Uterine smooth muscle cell (primary cell): ENCODE measurements at places on chromosomes 3 and 15. TPM values are rescaled to one million over a fixed set of nuclear protein-coding genes. Genes with fewer than 3 reads are reported as not detected.

The TUSC7 gene
- total RNA-seq = not detected in 2 replicates

The FBXO40 gene
- total RNA-seq = under 0.01 TPM in 1 of 2 replicates, not detected in the other

The HTR3E gene
- total RNA-seq = not detected in 2 replicates

The SLC22A14 gene
- total RNA-seq = under 0.01 TPM in 1 of 2 replicates, not detected in the other

The DUOXA2 gene
- total RNA-seq = not detected in 2 replicates

The LRTM1 gene
- total RNA-seq = not detected in 2 replicates

The CLSTN2 gene
- 0.50 and 1.00 TPM in 2 replicates for total RNA-seq

The DPPA4 gene
- not detected in 2 replicates for total RNA-seq

The KIF15 gene
- 7.4 and 27.2 TPM in 2 replicates for total RNA-seq

The MCTP2 gene
- total RNA-seq = 2.2 and 4.1 TPM in 2 replicates

The FGF12 gene
- total RNA-seq = under 0.01 and 0.22 TPM in 2 replicates

The NANOGP8 gene
- not detected in 2 replicates for total RNA-seq

The ZNF860 gene
- total RNA-seq = 0.37 and 0.66 TPM in 2 replicates

The RAB6B gene
- total RNA-seq = 0.22 and 0.37 TPM in 2 replicates

The CLDN1 gene
- 0.25 and 0.55 TPM in 2 replicates for total RNA-seq

The GOLGA8Q gene
- 1.9 and 2.2 TPM in 2 replicates for total RNA-seq

The ITIH4 gene
- total RNA-seq = 0.66 and 1.7 TPM in 2 replicates

The GOLGA6A gene
- total RNA-seq = under 0.01 TPM in 1 of 2 replicates, not detected in the other

The GPR62 gene
- 0.12 TPM in 1 of 2 replicates, not detected in the other for total RNA-seq

The IMPG2 gene
- total RNA-seq = 0.25 and 0.44 TPM in 2 replicates

The MFGE8 gene
- 100 and 165 TPM in 2 replicates for total RNA-seq
